ENCODE measurements at places on chromosomes 7 and 10.

- no peak for DNase-seq
These were observed 219.2 kb downstream of the SDK1 start for GRCh38 chr7:3520206-3520605.

GRCh38 chr10:132663666-132664365, 122.1 kb downstream of the NKX6-2 start:
- no peak for DNase-seq

GRCh38 chr10:43667317-43667731, 18.6 kb upstream of the ZNF32 start:
- no peak for DNase-seq

DNA sequence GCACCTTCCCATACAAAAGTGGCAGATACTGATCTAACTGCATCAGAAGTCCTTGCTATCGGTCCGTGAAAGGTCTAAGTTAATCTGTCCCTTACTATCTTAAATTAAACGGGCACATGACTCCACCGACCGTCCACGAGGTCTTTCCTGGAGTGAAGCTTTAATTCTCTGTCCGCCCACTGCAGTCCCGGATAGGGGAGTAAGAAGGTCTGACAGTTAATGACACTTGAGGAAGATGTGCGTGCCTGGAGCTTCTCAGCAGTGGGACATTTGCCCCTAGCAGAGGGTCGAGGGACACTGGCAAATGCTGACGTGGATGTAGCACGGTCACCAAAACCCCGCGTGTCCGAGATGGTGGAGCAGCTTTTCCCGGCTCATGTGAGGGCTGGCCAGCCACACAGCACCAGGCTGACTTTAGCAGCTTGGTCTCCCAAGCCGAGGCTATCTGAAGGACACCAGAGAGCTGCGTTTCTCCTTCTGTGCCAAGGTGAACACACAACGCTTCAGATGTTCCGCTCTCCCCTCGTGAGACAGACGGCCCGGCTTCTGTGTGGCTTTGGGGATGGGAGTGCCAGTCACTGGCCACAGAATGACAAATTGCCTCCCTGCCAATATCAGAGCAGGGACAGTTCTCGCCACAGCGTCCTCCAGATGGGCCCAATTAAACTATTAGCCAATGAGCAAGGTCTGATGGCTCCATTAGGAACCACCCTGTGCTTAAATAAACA, 86.6 kb downstream of the ADARB2 start:
- DNase-seq, result no peak

GRCh38 chr7:33996899-33997298, 91.6 kb downstream of the BMPER start:
- DNase-seq, result no peak

GRCh38 chr7:41997151-41997550, 239.9 kb downstream of the GLI3 start:
- no peak for DNase-seq

DNA sequence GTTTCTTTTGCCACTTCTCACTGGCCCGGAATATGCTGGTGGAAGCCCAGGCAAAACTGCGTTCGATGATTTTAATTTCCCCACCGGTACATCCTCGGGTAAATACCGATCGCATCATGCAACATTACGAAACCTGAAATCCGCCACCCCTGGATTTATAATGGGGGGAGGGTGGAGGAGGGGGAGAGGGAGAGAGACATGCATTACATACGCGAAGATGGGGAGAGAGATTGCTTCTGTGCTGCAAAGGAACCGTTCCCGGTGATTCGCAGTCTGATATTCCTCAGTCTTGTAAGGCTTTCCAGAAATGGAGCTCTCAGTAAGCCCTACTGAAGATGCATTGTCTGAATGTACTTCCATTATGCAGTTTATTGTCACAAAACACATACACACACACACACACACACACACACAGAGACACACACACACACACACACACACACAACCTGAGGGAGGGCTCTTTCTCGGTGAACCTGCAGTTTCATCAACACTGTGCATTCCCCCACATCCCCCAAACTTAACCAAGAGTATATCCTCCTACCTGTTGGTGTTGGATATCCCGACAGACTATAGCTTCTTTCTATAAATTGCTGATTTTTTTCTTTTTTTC, 741 bp downstream of the GPR85 start:
- DNase-seq, result peak; percentile 63

GRCh38 chr10:51585742-51586141, 113.7 kb downstream of the CSTF2T start:
- no peak for DNase-seq

DNA sequence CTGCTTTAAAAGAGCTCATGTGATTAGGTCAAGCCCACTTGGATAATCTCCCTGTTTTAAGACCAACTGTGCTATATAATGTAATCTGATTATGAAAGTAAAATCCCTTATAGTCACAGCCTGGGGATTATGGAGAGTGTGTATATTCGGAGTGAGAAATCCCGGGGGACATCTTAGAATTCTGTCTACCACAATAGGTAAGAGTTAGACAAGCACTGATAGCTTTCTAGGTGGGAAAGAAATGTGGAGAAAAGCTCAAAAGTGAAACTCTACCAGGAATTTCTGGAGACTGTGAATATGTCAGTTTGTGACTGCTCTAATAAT, 2.9 kb upstream of the VCL start:
- no peak for DNase-seq

DNA sequence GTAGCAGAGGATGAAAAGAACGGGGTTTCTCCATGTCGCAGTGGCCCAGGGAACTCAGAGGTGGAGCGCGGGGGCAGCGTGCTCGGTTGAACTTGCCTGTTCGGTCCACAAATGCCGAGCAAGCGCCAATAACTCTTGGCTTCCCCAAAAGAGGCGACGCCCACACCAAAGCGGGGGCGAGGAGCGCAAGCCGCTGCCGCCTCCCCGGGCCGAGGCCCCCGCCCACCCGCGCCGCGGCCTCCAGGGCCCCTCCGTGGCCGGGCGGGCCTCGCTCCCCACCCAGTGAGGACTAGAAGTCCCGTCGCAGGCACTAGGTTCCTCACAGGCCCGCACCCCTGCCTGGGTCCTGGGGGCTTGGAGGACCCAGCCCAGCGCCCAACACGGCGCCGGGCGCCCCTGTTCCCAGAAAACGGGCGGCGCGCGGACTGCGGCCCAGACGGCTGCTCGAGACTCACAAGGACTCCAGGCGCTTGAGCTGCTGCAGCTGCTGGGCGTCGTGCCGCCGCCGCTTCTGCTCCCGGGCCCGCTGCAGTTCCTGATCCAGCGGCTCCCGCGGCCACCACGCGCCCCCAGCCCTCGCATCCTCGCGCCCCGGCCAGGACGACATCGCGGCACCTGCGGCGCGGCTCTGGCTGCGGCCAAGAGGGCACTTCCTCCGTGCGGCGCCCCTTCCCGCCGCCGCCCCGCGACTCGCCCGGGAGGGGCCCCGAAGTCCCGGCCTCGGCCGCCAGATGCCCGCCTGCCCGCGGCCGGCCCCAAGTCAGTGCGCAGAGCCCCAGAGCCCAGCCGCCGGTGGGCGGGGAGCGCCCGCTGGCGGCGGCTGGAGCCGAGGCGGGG, 14.6 kb upstream of the FKBP9 start:
- peak; percentile 85 for DNase-seq

DNA sequence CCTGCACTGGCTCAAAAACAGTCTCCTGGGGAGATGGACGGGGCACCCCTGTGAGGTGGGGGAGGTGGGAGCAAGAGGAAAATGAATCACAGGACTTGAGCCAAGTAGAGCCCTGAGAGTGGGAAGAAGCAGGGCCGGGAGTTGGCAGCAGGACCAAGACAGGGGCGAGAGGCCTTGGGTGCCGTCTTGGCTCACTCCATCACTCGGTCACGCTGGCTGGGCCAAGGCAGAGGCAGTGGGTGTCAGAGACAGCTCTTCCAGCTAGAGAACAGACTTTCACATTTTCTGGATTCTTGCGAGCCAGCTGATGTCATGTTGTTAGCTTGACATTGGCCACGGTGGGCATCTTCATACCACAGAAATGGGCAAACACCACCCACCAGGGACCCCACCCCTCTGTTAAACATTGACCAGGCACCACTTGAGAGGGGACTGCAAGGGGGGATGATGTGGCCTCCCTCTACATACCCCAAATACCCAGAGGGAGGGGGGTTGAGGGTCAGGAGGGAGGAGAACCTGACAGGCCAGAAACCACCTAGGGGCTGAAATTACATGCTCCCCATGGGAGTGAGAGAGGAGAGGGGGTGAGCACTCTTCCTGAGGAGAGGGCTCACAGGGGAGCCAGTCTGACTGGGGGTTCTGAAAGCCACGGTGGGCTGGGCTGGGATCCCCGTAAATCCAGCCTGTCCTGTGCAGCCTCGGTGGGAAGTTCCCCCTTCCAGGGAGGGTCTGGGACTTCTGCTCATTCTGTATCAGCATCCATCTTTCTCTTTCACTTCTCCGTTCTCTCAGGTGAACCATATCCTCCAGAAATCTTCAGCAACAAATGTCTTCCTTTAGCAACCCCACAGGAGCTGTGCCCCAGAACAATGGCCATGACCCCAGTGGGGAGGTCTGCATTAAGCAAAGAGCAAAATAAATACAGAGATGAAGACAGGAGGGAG, 19.6 kb downstream of the CAMK2B start:
- no peak for DNase-seq

DNA sequence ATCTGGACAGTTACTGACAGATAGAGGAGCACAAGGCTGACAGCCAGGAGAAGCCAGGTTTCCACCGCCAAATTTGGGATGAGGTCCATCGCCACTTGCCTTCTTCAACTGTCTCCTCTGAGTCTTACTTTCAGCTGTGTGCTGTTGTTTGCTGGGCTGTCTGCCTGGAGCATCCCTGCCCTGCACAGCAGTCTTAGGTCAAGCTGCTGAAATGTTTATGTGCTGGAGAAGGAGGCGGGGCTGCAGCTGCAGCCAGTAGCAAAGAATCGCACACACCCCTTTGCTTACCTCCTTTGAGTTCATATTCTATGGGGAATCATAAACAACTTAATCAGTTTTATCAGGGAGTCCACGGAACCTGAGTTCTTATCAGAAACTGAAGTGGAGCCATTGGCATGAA, 20.1 kb upstream of the CYP3A5 start:
- DNase-seq, result no peak

- DNase-seq, result no peak
These were observed 51.7 kb downstream of the LAMB1 start for GRCh38 chr7:107951172-107951787.

GRCh38 chr10:122233857-122234348, 37.2 kb upstream of the BTBD16 start:
- no peak for DNase-seq

- peak; percentile 80 for DNase-seq
These were observed 185.2 kb upstream of the ITGB1 start for GRCh38 chr10:33143160-33143728.

DNA sequence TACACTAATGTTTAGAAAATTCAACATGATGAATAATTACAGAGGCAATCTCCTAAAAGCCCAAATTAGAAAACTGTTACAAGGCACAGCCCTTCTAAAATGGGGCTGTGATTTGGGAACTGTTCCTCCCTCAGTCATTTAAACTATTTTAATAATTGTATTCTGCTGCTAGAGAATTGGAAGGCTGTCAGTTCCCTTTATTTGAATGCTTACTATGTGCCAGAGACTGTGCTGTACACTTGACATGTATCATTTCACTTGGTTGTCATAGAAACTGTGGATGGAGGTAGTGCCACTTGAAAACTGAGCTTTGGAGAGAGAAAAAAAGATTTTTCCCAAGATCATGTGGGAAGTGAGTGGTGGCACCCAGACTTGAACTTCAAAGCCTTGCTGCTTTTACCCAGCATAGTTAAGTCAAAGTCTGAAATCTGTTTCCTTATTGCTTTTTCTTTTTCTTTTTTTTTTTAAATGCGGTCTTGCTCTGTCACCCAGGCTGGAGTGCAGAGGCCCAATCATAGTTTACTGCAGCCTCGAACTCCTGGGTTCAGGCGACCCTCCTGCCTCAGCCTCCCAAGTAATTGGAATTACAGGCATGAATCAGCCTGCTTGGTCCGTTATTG, 23.6 kb downstream of the UBE2D1 start:
- DNase-seq, result peak; percentile 66

GRCh38 chr10:124414076-124414475, 4.6 kb downstream of the OAT start:
- no peak for DNase-seq

- DNase-seq, result no peak
These were observed 139.8 kb downstream of the GRID1 start for GRCh38 chr10:86226781-86227201.

- no peak for DNase-seq
These were observed 342.3 kb downstream of the SUGCT start for GRCh38 chr7:40477094-40477493.

DNA sequence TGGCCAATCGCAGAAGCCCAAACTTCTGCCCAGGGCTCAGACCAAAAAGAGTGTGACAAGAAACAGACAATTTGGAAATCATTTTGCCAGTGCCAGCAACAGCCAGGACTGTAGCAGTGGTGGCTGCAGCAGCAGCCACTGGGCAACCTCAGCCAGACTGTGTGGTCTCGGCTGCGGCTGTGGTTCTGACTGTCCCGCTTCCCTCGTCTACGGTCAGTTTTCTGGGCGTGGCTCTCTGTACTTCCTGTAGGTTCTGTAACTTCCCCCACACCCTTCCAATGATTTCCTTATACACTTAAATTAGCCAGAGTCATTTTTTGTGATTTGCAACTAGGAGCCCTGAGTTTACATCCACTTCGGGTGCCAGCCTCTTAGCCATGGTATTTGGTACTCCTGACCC, 39.9 kb downstream of the CYTH3 start:
- DNase-seq, result no peak

- DNase-seq, result no peak
These were observed 20.9 kb downstream of the PARP12 start for GRCh38 chr7:140041659-140042385.

DNA sequence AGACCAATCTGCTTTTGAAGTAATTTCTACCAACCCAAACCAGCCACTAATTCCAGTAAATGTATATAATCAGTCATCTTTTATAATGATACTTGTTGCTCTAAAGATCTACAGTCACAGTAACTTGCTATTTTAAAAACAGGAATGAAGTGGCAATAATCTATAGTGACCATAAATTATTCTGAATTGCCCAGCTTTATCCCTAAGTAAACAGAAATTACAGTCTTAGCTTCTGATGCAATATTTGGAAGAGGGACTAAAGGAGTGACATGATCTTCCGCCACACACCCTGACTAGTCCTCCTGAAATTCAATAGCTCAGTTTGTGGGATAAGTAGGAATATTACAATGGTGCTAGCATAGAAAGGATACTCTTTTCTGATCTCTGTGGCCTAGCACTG, 96.1 kb downstream of the ATE1 start:
- no peak for DNase-seq

- no peak for DNase-seq
These were observed 27.8 kb upstream of the ZNF273 start for GRCh38 chr7:64875258-64875657.

DNA sequence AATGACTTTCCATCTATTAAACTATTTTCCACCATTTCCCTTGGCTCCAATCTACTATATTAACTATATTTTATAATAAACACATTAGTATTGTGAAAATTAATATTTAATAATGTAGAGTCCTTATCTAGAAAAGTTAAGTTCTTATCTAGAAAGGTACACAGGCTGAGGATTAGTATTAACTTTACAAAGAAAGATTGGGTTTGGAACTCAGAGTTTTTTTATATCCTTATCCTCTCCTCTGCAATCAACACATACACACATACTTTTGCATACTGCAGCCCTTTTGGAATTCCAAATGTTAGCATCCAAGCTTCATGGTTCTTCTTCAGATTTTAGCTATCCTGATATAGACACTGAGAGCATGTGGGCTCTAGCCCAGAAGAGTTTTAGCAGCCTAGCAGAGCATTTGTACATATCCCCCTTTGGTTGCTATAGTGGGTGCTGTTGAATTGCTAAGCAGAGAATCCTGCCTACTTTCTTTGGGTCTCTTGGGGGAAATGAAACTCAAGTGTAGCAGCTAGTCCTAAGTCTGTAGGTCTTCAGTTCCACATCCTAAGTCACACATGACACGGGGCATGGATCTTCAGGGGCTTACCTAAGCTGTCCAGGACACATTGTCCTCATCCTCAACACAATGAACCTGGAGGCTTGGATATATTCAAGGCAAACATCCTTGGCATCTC, 874.6 kb downstream of the LRMDA start:
- no peak for DNase-seq

Measured in putamen (tissue), 1 donor.